Stimulated activated CD8-positive, alpha-beta memory T cell treated with anti-CD3 and anti-CD28 coated beads, Interleukin-7, amount 100 ng/mL, for 24 hours (primary cell): ENCODE measurements at places on chromosomes 1 and 21.

DNA sequence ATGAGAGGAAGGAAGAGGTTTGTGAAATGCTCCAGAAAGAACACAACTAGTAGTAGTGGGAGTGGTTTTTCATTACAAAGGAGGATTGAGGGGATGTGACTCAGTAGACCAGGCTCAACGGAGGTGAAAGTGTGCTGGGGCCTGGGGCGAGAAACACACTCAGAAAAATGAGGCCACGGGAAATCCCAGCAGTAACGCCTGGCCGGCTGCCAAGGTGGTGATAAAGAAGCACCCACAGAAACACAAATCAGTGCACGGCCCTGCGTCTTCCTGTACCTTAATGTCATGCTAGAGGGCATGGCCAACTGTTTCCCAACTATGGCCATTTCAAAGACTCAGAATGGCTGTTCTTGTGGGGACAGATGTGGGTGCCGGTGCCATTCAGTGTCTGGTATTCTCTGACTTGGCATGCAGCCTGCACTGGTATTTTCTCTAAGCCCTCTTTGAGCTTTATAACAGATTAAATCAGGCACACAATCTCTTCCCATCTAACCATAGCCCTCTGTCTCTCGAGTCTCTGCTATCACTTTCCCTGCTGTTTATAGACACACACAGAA, 38.2 kb downstream of the URB2 start:
- peak; percentile 75 for DNase-seq

DNA sequence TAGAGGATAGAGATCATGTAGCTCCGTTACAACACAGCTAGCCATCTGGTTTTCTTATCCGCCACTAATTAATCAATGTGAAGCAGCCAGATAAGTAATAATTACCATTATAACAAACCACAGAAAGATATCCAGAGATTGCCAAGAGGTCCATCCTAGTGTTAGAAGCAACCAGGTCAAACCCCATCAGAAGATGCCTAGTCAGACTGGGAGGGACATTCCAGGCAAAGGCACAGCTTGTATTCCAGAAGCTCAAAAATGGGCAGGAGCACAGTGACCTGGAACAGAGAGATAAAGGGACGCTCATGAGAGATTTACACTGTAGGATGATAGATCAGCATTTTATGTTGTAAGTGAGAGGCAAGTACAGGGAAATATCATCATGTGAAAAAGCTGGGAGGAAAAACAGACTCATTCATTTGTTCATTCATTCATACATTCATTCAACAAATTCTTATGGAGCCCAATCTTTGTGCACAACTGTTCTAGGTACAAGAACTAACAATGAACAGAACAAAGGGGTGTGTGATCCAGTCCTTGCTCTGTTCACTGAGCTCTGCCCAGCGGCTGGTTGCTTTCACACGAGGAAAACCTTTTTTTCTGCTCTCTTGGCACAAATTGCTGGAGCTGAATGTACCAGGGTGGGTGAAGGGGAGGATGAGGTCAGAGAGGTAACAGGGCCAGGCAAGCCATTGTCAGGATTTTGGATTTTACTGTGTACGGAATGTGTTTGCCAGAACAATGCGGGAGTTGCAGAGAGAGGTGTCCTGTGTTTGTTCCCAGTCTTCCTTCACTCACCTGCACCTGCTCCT, 240.8 kb upstream of the FGGY start:
- DNase-seq = no peak

GRCh38 chr1:67571406-67571805, 113.6 kb upstream of the GADD45A start:
- DNase-seq = no peak

GRCh38 chr1:212622906-212623305, 14.3 kb downstream of the ATF3 start:
- no peak for DNase-seq

DNA sequence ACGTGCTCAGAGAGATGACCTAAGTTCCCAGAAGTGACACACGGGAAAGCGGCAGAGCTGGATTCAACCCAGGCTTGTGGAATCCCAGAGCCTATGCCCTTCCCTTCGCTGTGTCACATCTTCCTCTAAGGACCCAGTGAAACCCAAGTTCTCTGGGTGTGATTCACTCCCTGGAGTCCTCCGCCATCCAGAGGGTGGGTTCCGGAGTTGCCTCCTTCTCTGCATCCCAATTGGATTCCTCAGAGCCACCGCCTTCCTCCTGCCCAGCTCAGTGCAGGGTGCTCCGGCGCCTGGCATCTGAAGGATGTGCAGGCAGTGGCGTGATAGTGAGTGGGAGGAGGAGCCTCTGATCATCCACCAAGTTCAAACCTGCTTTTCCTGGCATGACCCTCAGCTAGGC, 20.7 kb upstream of the RCC2 start:
- DNase-seq = no peak

- no peak for DNase-seq
Measured at GRCh38 chr21:25722631-25723030, 12.1 kb downstream of the ATP5PF start.

GRCh38 chr1:109138358-109138757, 24.4 kb downstream of the ELAPOR1 start:
- no peak for DNase-seq

DNA sequence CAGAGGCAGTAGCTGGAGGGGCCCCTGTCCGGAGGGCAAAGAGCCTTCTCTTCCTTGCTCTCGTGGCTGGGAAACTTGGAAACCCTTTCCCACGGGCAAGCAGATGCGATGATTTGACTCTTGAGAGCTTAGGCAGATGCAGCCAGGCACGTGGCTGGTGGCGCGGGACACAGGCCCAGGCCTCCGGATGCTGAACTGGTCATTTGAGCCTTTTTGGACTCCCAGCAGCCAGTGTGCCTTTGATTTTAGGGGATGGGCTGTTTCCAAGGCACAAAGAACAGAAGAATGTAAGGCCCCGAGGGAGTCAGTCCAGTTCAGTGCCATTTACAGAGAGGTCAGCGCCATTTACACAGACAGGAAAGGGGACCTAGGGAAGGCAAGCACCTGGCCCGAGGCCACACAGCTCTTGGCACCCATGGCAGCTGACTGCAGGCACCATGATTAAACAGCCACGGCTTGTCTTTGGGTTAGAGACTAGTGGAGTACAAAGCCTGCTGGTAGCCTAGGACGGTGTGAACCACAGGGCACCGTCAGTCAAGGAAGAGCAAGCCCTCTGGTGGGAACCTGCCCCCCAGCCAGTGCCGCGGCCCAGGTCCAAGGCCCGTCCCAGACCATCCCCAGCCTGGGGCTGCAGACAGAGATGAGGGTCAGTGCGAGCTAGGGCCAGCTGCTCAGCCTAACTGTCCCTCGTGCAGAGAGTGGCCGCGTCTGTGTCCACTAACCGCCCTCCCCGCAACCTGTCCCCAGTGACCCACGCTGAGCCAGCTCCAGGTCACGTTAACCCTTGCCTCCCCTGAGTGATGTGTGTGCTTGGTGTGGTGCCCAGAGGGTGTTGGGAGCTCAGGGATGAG, 20.4 kb upstream of the CCDC27 start:
- no peak for DNase-seq

GRCh38 chr1:101291562-101292380, 55.0 kb downstream of the S1PR1 start:
- DNase-seq = no peak

GRCh38 chr1:107831921-107832320, 133.1 kb downstream of the VAV3 start:
- no peak for DNase-seq

GRCh38 chr1:170533298-170533697, 1.3 kb downstream of the GORAB start:
- no peak for DNase-seq

DNA sequence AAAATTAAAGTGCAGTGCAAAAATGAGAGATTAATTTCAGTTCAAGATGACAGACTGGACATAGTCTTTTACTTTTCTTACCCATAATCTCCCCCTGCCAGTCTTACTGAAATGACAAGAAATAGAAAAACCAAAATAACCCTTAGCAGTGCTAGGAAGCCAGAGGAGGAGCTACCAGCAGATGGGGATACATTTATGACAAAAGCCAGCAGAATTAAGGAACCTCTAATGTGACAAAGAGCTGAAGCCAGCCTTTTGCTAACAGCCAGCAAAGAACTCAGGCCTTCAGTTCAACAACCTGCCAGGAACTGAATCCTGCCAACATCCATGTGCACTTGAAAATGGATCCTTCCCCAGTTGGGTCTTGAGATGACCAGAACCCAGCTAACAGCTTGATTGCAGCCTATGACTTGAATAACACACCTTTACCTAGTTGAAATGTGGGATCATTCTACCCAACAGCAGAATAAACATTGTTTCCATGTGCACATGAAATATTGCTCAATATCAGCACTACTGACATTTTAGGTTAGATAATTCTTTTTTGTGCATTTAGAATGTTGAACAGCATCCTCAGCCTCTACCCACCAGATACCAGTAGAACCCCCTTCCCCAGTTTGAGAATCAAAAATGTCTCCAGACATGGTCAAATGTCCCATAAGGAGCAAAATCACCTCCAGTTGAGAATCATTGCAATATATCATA, 7.9 kb upstream of the TRAF5 start:
- DNase-seq = no peak

DNA sequence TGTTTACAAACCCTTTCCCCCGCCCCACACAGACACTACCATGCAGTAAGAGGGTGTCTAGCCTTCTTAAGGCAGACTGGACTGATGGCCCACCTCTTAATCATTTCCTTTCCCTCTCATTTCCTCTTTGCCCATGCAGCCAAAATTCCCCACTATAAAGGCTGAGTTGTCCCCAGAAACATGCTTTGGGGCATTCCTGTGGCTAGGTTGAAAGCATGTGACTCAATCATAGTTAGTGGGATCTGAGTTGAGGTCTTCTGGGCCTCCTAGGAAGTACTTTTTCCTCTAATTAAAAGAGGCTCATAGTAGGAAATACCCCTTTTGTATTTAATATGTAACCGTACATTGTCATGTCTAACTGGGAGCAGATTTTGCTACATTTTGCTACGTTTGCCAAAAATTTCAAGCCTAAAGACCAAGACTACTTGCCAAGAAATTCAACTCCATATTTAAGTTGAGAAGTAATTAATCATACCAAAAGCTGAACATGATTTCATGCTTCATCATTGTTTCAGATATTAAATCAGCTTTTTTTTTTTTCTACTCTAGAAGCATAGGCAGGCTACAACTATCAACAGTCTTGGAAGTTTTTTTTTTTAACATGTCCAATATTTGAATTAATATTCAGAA, 174.7 kb downstream of the ADGRL4 start:
- DNase-seq = no peak

DNA sequence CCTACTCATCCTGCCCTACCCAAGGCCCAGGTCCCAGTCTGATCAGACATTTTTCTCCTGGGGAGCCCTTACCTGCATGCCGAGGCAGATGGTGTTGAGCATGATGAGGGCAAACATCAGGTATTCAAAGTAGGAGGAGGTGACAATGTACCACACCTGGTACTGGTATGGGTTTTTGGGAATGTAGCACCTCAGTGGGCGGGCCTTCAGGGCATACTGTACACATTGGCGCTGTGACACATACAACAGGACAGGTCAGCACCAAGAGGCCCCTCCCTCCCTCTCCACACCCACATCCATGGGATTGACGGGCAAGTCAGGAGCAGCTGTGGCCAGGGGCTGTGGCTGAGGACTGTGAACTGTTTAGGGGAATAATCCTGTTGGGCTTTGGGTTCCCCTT, 37.1 kb upstream of the KIF21B start:
- DNase-seq = no peak
